NCI-H1105 treated with DMSO at 0.1 percent for 48 hours (cell line): ENCODE measurements at places on chromosomes 12 and 14.

DNA sequence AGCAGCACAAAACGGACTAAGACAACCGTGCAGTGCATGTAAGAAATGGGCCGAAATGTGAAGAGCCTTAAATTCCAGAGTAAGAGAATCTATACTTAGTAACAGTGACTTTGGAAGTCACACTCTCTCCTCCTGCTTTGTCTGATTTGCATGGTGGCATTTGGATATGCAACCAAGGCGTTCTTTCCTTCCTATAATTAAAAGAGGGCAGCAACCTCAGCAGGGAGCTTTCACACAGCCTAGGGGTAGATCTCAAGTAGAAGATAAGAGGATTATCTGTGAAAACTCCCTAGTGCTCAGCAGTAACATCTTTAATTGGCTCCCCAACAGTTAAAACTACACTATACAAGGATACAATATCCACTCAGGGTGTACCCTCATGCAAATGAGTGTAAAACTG lies 16.5 kb downstream of the GMFB start:
- no peak for DNase-seq

DNA sequence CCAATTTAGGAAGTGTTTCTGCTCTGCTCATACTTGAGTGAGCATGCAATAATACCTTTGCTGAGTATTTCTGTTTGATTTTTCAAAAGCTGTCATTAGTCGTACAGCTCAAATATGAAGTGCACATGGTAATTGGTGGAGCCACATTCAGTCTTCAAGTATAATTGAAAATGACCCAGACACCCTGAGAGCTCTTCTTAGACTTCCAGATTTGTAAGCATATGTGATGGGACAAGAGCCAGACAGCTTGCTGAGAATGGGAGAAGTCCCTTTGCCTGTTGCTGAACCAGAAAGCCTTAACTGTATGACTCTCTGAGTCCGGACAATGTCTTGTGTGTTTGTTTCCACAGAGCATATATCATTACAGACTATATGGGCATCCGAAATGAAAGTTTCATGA lies 307.3 kb downstream of the TMEM117 start:
- peak; percentile 22 for DNase-seq

- no peak for DNase-seq
These were observed 1157.7 kb downstream of the BCL11B start for GRCh38 chr14:98114122-98114895.

DNA sequence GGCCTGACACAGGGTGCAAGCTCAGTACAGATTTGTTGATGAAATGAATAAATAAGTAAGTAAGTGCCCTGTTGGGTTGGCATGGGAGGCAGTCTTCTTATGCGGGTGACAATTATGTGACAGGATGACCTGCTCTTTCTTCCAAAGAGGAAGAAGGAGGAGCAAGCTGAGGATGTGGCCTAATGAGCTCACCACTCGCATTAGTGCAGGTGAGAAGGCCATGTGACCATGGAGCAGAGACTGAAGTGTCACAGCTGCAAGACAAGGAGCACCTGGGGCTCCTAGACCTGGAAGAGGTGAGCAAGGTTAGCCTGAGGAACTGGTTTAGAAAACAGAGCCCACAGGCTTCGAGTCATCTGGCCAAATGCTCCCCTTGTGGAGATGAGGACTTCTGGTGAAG lies 34.9 kb downstream of the LRTM2 start:
- no peak for DNase-seq

DNA sequence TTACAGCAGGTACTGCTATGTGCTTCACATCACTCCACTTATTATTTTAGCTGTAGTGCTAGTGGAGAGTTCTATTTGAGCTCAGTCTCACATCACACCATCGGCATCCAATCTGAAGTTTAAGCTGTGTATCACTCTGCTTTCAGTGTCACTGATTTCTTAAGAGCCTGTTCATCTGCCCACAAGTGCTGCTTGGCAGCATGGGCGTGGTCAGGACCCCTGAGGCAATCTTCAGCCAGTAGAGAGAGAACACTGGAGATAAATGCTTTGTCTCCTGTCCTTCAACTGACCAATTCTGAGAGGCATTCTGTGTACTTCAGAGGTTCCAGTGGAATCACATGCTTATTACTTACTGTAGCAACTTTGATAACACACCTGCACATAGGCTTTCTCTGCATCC lies 728.8 kb downstream of the RPS29 start:
- DNase-seq = no peak

- no peak for DNase-seq
These were observed 275.6 kb upstream of the NOVA1 start for GRCh38 chr14:26873362-26873960.

- no peak for DNase-seq
These were observed 127.6 kb downstream of the ANO6 start for GRCh38 chr12:45343269-45344051.

DNA sequence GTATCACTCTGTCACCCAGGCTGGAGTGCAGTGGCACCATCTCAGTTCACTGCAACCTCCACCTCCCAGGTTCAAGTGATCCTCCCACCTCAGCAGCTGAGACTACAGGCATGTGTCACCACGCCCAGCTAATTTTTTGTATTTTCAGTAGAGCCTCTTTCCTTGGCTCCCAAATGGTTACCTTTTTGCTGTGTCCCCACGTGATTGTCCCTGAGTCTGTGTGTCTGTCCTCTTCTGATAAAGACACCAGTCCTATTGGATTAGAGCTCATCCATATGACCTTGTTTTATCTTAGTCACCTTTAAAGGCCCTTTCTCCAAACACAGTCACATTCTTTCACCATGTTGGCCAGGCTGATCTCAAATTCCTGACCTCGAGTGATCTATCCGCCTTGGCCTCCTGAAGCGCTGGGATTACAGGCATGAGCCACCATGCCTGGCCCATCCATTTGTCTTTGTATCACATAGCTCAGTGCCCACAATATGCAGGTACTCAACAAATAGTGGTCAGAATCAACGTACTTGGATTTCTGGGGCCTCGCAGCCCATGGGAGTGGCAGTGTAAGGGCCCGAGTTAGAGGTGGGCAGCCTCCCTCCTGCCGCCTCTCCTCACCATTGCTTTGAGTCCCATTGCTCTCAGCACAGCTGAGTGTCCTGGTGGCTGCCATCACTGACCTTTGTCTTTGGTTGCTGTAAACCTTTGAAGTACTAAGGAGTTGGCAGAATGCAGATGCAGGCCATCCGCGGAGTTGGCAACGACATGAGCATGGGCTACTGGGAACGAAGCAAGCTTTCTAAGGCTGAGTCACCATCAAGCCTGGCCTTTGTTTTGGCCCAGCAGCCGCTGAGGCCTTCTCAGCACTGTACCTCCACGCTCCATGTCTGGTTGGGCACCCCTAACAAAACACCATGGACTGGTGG lies 9.3 kb downstream of the TPCN1 start:
- no peak for DNase-seq

GRCh38 chr12:11757095-11757494 lies 107.6 kb downstream of the ETV6 start:
- DNase-seq = no peak

GRCh38 chr12:100927826-100928225 lies 133.2 kb downstream of the ANO4 start:
- no peak for DNase-seq

- DNase-seq = no peak
These were observed 49.7 kb downstream of the MARK3 start for GRCh38 chr14:103434868-103435442.

GRCh38 chr12:43578782-43579181 lies 26.8 kb upstream of the ADAMTS20 start:
- DNase-seq = no peak

GRCh38 chr12:101858361-101858760 lies 19.0 kb upstream of the DRAM1 start:
- no peak for DNase-seq

GRCh38 chr12:40170593-40170992 lies 54.2 kb upstream of the LRRK2 start:
- DNase-seq = no peak

DNA sequence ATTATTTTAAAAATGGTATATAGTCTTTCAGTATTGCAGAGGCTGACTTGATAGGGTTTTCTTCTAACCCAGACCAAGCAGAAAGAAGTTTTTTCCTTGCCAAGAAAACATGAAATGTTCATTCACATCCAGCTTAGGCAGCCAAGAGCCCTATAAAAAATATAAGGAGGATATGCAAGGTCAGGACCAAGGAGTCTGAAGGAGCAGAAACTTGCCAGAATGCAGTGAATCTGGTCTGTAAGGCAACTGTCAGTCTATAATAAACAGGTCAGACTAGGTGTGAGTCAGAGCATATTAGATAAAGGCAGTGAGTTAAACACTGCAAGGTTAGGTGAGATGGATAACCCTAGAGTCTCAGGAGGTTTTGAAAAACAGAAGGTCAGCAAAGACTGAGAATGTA lies 645.5 kb downstream of the C12orf50 start:
- no peak for DNase-seq

GRCh38 chr14:99699861-99700260 lies 15.8 kb downstream of the CYP46A1 start:
- DNase-seq = no peak

GRCh38 chr12:11657511-11657910 lies 8.0 kb downstream of the ETV6 start:
- DNase-seq = no peak

GRCh38 chr12:92898755-92899154 lies 30.3 kb downstream of the EEA1 start:
- no peak for DNase-seq

DNA sequence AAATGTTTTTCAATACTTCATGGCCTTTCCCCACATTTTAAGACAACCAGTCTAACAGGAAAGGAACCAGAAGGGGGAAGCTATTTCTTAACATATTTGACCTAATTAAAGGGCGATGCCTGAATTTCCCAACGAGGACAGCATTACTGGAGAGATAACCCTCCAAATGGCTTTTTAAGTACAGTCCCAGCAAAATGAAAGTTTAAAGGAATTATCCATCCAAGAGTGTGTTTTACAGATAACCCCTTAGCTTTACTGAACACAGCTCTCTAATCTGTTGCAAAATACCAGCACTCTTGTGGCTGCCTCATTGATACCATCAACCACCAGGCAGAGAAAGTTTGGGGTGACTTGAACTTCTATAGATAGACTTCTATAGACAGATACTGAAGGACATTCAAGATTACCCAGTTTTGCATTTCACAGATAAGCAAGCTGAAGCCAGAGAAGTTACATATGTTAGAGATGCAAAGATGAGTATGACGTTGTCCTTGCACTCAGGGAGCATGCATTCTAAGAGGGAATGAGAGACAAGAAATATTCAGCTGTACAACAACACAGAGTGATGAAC lies 41.3 kb upstream of the DUSP6 start:
- no peak for DNase-seq

DNA sequence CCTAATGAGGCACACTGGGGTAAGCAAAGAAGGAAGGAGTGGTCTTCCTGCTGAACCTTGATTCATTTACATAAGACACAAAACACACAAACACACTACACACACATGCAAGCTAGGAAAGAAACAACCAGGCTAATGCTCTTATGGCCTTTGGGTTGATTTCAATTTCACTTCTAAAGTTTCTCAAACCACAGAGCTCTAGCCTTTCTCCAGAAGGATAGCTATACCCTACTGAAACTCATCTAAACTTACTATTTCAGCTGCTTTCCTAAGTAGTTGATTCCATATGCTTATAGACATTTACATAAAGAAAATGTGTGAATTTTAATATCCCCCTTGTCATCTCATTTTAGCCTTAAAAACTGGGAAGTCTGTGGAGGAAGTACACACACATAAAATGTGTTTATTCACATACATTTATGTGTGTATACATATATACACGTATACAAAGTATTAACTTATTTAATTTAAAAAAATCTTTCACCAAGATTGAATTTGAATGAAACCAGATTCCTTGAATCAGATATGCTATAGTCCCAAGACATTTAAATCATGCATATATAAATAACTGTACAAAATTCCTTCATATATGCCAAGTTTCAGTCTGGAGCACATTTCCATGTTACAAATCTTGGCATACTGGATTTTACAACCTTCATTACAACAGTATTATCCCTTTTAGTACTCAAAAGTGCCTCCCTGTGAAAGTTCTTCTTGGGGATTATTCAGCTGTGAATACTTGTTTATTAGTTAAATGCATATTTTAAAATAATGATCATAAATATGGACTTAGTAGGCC lies 231.8 kb upstream of the NPAS3 start:
- DNase-seq = no peak

- no peak for DNase-seq
These were observed 5.9 kb downstream of the SEC23A start for GRCh38 chr14:39097159-39097558.

DNA sequence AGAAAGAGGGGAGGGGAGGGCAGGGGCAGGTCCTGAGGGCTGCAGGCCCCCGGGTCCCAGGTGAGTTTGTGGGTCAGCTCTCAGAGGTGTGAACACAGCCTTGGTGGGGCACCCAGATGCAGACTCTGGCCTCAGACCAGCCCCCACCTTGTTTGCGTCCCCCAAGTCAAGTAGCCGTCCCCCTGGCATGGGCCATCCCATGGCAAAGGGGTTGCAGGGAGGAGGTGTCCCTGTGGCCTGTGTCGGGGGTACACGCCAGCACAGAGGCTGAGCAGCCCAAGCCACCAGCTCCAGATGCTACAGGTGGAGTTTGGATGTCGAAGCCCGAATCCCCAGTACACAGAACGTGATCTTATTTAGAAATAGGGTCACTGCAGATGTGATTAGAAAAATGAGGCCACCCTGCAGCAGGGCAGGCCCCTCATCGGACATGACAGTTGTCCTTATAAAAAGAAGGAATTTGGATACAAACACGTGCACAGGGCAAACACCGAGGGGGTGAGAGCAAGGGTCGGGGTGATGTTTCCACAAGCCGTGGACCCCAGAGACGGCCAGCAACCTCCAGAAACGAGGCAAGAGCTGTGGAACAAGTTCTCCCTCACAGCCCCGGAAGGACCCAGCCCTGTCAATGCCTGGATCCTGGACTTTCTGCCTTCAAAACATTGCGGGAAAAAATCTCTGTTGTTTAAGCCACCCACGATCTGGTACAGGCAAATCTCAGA lies 141.2 kb upstream of the C14orf180 start:
- no peak for DNase-seq

DNA sequence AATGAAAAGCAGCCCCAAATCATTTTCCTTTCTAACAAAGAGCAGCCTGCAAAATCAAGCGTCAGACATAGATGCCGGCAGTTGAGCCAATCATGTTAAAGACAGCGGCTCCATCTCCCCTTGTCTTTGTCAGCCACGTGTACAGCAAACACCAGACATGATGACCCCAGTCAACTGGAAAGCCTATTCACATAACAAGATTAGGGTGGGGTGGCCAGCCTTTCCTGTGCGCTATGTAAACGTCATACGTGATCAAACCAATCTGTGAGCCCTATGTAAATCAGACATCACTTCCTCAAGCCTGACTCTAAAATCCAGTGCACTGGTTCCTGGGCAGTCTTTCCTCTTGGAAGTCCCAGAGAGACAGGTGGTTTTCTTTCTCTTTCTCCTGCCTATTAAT lies 9.9 kb upstream of the FICD start:
- no peak for DNase-seq

DNA sequence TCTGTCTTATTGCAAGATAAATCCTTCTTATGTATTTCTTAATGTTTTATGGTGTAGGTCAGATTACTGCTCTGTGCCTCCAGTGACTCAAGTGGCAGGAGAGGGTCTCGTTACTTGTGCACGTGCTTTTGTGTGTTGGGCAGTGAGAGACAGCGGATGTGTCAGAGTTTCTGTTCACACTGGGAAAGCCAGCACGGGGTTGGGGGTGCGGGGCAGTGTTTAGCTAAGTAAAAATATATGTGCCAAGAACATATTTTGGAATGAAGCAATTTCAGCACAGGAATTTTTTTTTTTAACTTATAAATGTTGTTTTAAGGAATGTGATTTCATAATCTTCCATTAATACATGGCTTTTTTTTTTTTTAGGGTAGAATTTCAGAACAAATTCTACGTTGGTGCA lies 4.5 kb upstream of the DNAH10 start:
- DNase-seq = no peak

GRCh38 chr12:65420941-65421340 lies 142.5 kb downstream of the MSRB3 start:
- no peak for DNase-seq
